Stimulated activated CD8-positive, alpha-beta memory T cell treated with anti-CD3 and anti-CD28 coated beads, Interleukin-7, amount 100 ng/mL, for 1 hour (primary cell): ENCODE measurements at places on chromosomes 4 and X.

- no peak for DNase-seq
Measured at GRCh38 chrX:149962859-149963757, 24.8 kb upstream of the EOLA2 start.

- DNase-seq: no peak
Measured at GRCh38 chr4:10732914-10733415, 48.4 kb upstream of the CLNK start.

DNA sequence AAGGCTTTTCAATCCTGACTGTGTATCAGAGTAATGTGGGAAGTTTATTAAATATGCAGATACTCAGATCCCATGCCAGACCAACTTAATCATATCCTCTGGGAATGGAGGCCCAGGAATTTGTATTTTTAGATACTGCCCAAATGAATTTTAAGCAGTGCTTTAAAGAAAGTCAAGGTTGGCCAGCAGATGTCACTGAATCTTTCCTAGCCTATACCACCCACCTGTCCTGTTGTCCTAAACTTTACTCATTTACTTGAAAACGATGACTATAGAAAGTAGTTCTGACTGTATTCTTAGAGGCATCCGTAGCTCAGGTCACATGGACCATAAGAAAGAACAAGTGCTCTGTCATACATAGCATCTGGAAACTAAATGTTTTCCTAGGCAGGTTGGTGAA lies 79.9 kb downstream of the AMOT start:
- no peak for DNase-seq

- no peak for DNase-seq
Measured at GRCh38 chrX:39852491-39852890, 245.3 kb downstream of the BCOR start.

- no peak for DNase-seq
Measured at GRCh38 chr4:115678425-115678941, 565.1 kb upstream of the NDST4 start.

- DNase-seq: no peak
Measured at GRCh38 chr4:120886191-120886590, 36.3 kb downstream of the PRDM5 start.

DNA sequence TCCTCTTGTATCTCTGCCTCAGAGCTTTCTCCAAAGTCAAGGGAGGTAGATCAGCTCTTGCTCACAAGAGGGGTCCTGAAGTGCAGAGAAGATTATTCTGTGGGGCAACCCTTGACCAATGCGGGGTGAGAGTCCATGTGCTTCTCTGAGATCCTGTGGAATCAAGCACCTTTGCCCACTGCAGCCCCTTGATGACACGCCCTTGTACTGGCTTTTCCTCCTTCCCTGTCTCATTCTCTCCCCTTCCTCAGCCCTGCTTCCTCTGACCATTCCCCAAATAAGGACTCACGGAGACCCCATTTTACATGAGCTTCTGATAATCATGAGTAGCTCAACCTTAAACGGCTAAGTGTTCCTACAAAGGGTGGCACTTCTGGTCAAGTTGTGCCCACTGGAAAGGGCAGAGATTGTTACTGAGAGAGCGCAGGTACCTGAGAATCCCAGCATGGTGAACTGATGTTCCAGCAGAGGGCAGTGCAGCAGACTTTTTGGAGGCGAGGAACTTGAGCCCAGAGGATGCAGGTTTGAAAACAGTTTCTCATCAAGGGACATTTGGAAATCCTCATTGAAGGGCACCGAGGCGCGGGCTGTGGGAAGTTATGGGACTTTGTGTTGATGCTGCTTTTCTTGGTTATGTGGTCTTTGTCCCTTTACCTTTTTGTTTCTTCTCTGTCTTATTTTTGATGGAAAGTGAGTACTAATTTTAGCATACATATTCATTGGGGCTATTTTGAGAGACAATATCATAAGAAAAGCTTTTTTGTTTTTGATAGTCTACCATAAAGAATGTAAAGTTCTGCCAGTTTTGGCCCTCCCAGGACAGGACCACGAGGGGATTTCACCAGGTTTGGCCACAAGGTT lies 201.3 kb downstream of the RBM46 start:
- no peak for DNase-seq

DNA sequence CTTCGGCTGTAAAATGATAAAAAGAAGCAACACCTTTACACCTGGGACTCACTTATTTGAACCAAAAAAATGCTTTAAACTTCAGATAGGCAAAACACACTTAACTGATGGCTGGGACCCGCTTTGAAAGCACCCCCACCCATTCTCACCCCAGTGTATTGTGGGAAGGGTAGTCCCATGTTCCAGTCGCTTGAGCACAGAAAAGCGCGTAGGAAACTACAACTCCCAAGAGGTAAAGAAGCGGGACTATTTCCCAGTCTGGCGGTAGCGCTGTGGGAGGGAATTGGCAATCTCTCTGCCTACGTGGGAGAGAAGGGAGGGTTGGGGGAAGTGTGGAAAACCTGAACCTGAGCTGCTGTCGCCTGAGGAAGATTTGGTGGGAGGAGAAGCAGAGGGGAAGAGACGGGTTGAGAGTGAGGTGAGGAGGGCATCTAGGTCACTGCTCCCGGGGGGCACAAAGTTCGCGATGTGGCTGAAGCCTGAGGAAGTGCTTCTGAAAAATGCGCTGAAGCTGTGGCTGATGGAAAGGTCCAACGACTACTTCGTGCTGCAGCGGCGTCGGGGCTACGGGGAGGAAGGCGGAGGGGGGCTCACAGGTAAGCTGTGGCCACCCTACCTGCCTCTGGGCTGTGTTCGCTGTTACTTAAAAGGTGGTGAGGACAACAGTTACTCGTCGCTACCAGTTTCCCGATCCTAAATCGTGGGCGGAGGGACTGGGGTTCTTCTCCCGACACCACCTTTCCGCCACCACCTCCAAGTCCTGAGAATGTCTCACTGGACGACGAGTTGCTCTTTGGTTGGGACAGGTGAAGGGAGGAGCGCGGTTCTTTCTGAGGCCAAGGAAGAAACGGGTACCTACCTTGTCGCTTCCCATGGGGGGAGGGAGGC lies at the start of gene TBC1D8B:
TSS of gene TBC1D8B (plus strand) at position 286 of the 888 bp plus-strand sequence. CDS start at position 467, 181 bp downstream.
- no peak for DNase-seq

- no peak for DNase-seq
Measured at GRCh38 chrX:7109049-7109531, 38.4 kb upstream of the STS start.

GRCh38 chr4:54745031-54745770 lies 87.4 kb downstream of the KIT start:
- no peak for DNase-seq

DNA sequence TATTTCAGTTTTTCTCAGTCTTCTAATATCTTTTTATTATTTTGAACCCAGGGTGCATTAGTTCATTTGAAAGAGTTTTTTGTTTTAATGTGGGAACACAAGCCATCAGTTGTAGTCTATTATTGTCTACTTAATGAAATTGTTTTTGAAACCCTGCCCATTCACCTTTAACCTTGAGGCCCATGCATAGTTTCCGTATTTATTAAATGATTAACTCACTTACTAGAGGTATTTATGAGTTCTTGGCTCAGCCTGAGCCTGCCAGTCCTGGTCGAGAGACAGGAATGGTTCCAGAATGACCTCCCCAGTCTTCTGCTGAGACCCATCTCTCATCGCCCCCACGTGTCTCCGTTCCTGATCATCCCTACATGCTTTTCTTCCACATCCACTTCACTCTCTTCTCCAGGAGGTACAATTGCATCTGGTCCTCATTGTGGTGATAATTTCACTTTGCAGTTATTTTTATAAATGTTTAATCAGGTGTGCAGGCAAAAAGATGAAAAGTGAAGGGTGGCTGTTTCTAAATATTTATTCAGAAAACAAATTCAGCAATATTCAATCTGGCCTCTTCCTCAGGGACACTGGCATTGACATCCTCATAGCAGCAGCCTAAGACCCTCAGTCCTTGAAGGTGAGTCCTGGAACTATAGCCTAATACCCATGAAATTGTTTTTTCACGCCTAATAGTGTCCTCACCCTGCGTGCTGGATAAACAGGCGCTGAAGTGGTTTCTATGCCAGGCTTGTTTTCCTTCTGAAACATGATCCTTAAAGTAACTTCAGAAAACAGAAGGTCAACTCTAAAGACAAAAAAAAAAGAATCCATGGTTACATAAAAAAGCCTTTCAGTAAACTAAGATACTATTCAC lies 112.8 kb downstream of the KDR start:
- no peak for DNase-seq

DNA sequence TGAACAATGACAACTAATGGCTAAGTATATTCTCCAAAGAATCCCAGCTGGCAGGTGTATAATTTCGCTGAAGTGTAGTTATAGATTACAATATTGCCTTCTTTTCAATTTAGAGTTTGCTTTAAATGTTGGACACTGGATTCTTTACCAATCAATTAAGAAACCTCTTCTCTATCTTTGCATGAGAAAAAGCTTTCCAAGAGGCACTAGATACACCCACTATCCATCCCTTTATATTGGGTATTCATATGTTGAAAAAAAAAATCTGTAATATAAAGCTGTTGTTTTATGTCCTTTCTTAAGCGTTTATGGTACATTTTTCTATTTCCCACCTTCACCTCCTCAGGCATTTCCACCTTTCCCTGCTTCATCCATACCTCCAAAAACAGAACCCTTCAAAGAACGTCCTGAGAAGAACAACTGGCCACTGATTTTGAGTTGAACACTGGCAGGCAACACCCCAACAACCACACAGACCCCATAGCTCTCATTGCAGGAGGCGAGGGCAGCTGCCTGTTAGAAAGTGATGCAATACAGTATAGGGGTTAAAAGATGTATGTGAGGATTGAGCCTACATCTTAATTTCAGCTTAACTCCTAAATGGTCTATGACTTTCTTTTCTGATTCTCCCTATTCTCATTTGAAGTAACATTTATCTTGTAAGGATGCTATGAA lies 11.8 kb downstream of the ADH6 start:
- no peak for DNase-seq

GRCh38 chr4:99383833-99384392 lies 31.4 kb upstream of the ADH1C start:
- DNase-seq: no peak

- DNase-seq: no peak
Measured at GRCh38 chr4:90078440-90078839, 48.8 kb upstream of the CCSER1 start.

DNA sequence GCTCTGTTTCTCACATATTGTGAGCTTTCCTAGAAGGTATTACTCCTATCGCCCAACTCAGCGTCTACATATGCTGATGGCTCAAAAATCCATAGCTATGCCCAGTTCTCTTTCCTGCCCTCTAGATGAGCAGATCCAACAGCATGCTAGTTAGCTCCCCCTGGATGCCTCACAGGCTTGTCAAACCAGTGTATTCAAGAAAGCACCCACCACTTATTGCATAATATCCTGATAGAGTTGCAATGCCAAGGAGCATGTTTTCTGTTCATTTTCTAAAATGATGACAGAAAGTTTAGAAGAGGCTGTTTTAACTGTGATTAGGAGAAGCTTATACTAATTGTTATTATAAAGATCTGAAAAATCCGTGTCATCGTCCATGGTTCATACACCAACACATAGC lies 1.9 kb upstream of the PACRGL start:
- DNase-seq: no peak

DNA sequence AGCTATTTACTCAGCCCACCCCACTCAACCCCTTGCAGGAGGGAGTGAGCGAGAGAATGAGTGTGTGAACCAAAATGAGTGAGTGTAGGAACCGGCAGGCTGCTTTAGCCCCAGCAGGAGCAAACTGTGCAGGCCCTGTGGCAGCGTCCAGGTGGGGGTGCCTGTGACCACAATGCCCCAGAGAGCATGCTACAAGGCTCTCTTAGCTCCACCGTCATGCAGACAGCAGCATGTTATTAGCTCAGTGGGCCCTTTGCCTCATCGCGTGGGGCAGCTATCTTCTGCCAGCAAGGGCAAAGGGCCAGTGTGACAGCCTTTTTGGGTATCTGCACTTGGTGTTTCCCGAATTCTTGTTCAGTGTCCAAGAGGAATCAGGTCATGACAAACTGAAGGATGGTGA lies 271.3 kb downstream of the GPM6A start:
- no peak for DNase-seq

- DNase-seq: no peak
Measured at GRCh38 chr4:8568068-8568668, 12.0 kb upstream of the GPR78 start.

GRCh38 chrX:130987241-130987640 lies 70.9 kb upstream of the ARHGAP36 start:
- DNase-seq: no peak

- DNase-seq: no peak
Measured at GRCh38 chr4:98873059-98873458, 55.9 kb downstream of the EIF4E start.

GRCh38 chrX:48471504-48471903 lies 1.4 kb upstream of the SLC38A5 start:
- DNase-seq: no peak

GRCh38 chr4:951594-952468 lies 19.6 kb downstream of the TMEM175 start:
- DNase-seq: no peak

GRCh38 chr4:180539284-180539683 lies 1703.9 kb upstream of the TENM3 start:
- DNase-seq: no peak

DNA sequence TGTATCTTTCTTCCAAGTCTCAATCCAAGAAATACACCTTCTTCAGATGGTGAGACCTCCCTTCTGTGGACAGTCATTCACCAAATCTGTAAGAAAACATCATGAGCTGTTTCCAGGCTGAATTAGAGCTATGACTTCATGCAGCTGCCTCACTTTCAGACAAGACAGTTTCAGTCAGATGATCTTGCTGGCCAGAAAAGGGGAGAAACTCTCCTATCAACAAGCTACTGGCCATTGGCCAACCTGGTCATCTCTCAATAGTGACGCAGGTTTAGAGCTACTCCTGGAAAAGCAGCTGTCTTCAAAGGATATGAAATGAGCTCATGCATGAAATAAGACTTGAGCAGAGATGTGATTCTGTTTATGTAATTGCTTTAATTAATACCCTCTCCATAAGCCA lies 69.6 kb upstream of the NDP start:
- no peak for DNase-seq

DNA sequence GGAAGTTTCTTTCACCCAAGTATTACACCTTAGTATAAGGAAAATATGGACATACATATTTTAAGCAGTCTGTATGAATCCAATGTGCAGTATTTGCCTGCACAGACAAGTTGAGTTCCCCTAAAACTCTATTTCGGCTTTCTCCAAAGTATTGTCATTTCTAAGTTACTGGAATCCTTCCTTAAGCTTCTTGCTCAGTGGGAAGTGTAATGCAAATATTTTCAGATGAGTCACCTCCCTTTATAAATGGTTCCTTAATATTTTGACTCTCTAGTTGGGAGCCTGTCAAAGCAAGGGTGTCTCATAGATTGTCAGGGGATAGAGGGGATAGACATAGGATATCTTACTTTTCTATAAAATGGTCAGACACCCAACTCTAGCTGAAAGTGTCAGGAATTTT lies 178.6 kb downstream of the NAA11 start:
- DNase-seq: no peak

DNA sequence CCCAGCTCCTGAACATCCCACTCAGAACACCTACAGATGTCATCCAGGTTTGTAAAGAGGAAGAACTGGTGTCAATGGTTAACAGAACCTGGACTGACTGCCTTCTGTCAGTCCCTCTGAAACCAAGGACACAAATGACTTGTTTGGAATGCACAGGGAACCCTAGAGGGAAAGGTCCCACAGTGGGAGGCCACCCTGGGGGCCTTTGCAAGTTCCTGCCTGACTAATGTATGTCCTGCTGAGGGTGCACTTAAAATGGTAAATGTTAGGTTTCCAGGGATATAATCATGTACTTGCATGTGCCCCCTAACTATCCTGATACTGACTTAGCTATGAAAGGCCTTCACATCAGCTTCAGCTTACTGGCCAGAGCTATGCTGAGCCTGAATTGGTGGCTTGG lies 15.0 kb upstream of the XAGE2 start:
- no peak for DNase-seq

- DNase-seq: peak; percentile 82
Measured at GRCh38 chr4:82373816-82374625, at the start of gene HNRNPD. Gene HNRNPD (minus strand): TSS chr4:82373991. CDS start chr4:82373678, 313 bp downstream.
